ENCODE measurements at places on chromosomes 16 and 17. TPM values are rescaled to one million over a fixed set of nuclear protein-coding genes. Genes with fewer than 3 reads are reported as not detected.

GRCh38 chr16:48448841-48449481, 63.7 kb upstream of the SIAH1 start:
- H3K27me3 ChIP-seq = peaks cover 2% of the 10 kb centered on the region
- peaks cover 3% of the 10 kb centered on the region for H3K4me1 ChIP-seq
- H3K36me3 ChIP-seq = no peaks in the 10 kb centered on the region
- DNase-seq = no peak
- no peak overlapping the region for H3K27ac ChIP-seq

Gene NLRP1
- 44.5 TPM for total RNA-seq

Gene CHST5
- not detected for total RNA-seq

- H3K4me1 ChIP-seq = peaks cover 2% of the 10 kb centered on the region
- no peak overlapping the region for H3K4me3 ChIP-seq
- H3K27me3 ChIP-seq = peaks cover 50% of the 10 kb centered on the region
- no peaks in the 10 kb centered on the region for H3K36me3 ChIP-seq
Measured at GRCh38 chr17:900336-900934, 79.1 kb downstream of the NXN start.

Gene EPN3
- total RNA-seq = not detected

Gene ACSM2A
- not detected for total RNA-seq

GRCh38 chr16:87636741-87637140, 34.4 kb downstream of the JPH3 start:
- H3K4me3 ChIP-seq = no peak overlapping the region
- no peak for DNase-seq
- no peaks in the 10 kb centered on the region for H3K36me3 ChIP-seq
- H3K27me3 ChIP-seq = peaks cover 2% of the 10 kb centered on the region
- peaks cover 18% of the 10 kb centered on the region for H3K4me1 ChIP-seq

Gene NATD1
- total RNA-seq = 1.1 TPM

DNA sequence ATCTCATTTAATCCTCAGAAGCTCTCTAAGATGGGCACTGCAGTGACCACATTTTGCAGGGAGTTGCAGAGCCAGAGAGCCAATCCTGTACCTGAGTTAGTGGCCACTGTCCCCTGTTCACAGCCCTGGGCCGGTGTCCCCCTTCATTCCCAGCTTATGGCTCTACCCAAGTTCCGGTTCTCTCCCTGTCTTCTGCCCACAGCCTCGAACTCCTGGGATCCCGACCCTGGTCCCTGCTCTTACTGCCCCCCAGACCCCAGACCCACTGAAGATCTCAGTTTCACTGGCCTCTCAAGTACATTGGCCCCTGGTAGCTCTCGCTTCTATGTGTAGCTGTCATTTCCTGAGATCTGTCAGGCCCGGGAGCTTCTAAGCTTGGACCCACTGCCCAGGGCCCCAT, 12.2 kb downstream of the ASGR2 start:
- no peak overlapping the region for H3K4me3 ChIP-seq
- no peaks in the 10 kb centered on the region for H3K4me1 ChIP-seq
- no peaks in the 10 kb centered on the region for H3K36me3 ChIP-seq
- no peak for DNase-seq
- H3K27me3 ChIP-seq = no peaks in the 10 kb centered on the region
- H3K27ac ChIP-seq = no peak overlapping the region

- H3K4me1 ChIP-seq = peaks cover 16% of the 10 kb centered on the region
- no peaks in the 10 kb centered on the region for H3K27me3 ChIP-seq
- DNase-seq = no peak
Measured at GRCh38 chr17:7398612-7399011, 4.3 kb upstream of the PLSCR3 start.

GRCh38 chr17:41428591-41429291, 4.4 kb upstream of the KRT37 start:
- peaks cover 4% of the 10 kb centered on the region for H3K27me3 ChIP-seq
- no peaks in the 10 kb centered on the region for H3K4me1 ChIP-seq
- no peak for DNase-seq
- no peaks in the 10 kb centered on the region for H3K36me3 ChIP-seq
- no peak overlapping the region for H3K4me3 ChIP-seq
